ENCODE measurements at places on chromosomes 3 and 15.
A peak's percentile ranks its signal among the peaks of the same experiment; 100 is the strongest.

GRCh38 chr15:71802770-71803169 lies 7.6 kb upstream of the NR2E3 start:
- DNase-seq = no peak

DNA sequence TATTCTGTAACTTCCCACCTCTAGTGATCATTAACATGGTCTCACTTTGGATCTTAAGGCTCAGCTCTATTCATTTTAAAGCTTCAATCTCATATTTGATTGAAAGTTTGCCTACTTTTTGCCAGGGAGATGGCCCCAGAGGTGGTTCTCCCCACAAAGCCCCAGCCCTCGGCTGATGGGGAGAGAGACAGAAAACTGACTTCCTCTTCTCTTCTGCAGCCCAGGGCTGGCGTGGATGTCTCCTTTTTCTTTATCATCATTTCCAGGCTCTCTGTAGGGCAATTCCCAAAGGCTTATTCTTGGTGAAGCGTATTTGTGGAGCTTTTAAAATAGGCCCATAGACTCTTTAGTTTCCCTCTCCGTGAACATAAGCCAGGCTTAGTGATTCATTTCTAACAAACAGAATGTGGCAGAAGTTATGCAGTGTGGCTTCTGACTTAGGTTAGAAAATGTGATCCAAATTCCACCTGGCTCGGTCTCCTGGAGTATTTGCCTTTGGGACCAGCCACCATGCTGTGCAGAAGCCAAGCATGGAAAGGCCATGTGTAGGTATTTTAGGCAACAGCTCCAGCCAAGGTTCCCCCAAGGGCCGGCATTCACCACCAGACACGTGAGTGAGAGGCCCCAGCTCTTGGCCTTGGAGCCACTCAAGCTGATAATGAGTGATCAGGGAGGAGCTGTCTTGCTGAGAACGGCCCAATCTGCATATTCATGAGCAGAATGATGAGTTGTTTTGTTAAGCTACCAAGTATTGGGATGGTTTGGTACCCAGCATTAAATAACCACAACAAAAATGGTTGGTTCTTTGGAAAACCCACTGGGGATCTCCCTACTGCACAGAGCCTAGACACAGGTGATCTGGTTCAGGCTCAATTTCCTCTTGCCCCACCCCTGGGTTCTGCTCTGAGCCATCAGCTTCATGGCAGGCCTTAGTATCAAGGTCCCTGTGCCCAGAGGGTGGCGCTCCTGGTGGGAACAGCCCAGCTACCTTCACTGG lies 353.2 kb upstream of the PROK2 start:
- no peak for DNase-seq

GRCh38 chr3:31892916-31893573 lies 88.0 kb downstream of the OSBPL10 start:
- no peak for DNase-seq

DNA sequence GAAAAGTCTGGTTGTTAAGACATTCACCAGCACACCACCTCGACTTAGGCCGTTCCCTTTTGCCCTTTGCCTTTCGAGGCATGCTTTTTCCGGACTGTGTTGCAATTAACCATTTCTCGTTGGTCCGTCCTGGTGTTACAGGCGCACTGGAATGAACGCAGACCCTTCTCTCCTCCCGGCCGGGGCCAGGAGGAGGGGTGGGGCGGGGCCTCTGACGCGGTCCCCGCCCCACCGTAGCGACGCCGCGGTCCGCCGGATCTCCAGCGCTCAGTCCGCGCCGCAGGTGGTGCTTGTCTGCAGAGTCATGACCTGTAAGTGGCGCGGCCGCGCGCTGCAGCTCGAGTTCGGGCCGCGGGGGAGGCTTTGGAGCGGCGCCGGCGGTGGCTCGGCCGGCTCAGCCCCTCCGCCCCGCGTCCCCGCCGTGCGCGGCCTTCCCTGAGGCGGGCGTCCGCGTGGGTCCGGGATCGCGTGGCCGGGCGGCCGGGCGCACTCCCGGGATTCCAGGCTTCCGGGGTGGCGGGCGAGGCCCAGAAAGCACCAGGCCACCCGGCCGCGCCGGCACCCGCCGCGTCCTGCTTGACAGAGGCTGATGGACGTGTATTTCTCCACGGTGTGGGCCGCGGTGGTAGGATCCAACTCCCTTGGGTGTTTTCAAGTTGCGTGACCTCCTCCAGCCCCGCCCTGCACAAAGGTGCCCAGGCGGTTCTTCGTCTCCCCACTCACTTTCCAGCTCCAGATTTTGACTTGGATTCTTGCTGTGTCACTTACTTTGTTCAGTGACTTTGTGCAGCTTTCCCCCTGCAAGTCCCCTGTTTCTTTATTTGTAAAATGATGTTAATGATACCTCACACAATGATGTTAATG lies at the start of gene NIT2:
Gene NIT2, plus strand, starts transcription at position 270 of the 864 bp plus-strand sequence. Its CDS starts 35 bp downstream, at position 305.
- DNase-seq = peak; percentile 78

GRCh38 chr15:61764141-61764540 lies 296.1 kb downstream of the VPS13C start:
- DNase-seq = no peak

All from naive B cell (primary cell).